ENCODE measurements at places on chromosomes 12 and 14.

- no peak for DNase-seq
These were observed 88.7 kb downstream of the SLC8A3 start for GRCh38 chr14:70100071-70100470.

- DNase-seq, result no peak
These were observed 12.7 kb downstream of the TEP1 start for GRCh38 chr14:20400589-20400964.

GRCh38 chr14:83558946-83559345 is 1971.0 kb upstream of the FLRT2 start:
- peak; percentile 37 for DNase-seq

DNA sequence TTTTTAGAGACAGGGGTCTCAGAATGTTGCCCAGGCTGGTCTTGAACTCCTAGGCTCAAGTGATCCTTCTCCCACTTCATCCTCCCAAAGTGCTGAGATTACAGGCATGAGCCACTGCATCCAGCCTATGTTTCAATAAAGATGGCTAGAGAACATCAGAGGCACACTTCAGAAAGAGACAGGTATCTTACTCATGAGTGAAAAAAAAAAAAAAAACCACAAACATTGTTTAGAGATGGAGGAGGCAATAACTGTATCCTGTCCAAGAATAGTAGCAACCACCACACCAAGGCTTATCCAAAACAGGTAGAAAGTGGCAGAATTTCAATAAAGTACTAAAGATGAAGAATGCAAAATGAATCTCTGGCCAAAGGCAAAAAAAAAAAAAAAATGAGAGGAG is 30.3 kb downstream of the EEA1 start:
- DNase-seq, result peak; percentile 46

DNA sequence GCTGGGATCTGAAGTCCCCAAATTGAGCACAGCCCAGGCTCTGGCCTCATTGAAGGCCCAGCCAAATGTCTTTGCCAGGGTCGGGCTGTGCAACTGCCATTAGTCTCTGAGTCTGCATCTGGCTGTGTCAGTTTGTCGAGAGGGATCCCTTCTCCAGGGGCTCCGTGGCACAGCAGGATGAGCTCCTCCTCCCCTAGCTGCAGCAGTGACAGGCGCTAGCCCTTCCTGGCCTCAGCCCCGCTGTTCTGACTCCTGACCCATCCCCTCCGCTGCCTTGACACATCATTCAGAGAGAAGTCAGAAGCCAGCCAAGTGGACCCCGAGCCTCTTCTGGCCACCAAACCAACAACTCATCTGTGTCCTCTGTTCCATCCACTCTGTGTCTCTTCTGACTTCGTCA is 188.3 kb downstream of the CALM1 start:
- DNase-seq, result no peak

GRCh38 chr12:74391283-74391682 is 146.4 kb upstream of the ATXN7L3B start:
- DNase-seq, result no peak

GRCh38 chr12:88393017-88393767 is 187.1 kb downstream of the KITLG start:
- DNase-seq, result peak; percentile 62

Data from amniotic epithelial cell (primary cell).